ENCODE measurements at places on chromosomes 12 and 14.

DNA sequence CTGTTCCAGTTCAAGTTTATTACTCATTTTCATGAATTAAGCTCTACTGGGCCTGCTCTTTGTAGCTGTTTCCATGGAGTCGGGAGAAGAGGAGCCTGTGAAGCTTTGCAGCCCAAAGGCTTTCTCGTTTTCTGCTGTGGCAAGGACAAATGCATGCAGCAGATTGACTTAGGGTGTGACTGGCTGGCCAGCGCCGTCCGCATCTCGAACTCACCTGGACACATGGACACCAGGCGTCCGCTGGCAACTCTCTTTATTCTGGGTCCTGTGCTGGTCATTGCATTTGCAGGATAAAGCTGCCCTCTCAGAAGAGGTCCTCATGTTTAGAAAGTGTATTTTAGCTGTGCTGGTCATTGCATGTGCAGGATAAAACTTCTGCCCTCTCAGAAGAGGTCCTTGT, 350.4 kb downstream of the TMEM121 start:
- no peak for DNase-seq

- no peak for DNase-seq
Observed at GRCh38 chr12:105279460-105280056, 43.6 kb upstream of the APPL2 start.

GRCh38 chr12:26704684-26705460, 128.1 kb downstream of the ITPR2 start:
- no peak for DNase-seq

DNA sequence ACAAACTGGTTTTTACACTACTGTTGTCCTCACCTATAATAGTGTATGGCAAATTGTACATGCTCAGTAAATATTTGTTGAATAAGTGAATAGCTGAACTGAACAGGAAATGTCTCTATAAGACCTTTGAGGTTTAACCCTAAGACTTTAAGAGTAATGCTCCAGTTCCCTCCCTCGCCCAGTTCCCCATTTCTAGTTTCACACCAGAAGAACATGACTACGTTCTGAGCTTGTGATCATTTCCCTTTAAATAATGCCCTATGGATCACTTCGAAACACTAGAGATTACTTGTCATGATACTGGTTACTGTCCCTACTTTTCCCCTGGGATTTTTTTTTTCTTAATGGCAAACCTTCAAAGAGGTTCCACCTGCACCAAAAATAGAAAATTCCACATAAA, 69.3 kb downstream of the PRKD1 start:
- no peak for DNase-seq

All from SW480 (cell line).